Cortex of kidney (tissue), 1 donor: ENCODE measurements at places on chromosomes 7 and 10.

DNA sequence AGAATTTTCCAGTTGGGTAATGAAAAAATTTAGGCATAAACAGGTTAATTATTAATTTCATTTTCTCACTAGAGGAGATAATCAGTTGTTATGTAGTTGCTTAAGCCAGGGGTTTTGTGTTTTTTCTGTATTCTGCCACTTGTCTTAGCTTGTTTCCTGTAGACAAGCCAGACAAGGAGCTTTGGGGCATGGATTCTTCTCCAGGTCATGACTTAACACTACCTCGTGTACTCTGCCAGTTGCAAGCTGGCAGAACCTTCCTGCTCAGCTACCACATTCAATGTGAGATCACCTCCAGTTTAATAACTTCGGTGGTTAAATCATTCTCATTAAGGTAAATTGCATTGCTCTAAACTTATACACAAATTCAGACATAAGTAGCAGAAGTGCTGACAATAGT lies 1.8 kb downstream of the CCM2 start:
- DNase-seq = no peak

DNA sequence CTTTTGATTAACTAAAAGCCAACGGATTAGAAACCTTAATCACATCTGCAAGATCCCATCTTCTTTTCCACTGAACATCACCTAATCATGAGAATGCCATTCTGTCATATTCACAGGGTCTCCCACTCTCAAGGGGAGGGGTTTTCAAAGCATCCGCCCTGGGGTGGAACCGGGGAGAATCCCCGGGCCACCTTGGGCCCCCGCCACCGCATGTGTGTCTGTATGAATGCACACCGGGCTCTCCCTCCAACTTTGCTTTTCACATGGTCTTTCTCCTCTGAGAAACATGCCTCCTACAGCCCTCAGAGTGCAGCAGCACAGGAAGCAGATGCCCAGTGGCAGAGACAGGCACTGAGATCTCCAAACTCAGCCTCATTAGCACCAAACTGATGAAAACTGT lies 233.2 kb upstream of the PPP2R2D start:
- DNase-seq = no peak

DNA sequence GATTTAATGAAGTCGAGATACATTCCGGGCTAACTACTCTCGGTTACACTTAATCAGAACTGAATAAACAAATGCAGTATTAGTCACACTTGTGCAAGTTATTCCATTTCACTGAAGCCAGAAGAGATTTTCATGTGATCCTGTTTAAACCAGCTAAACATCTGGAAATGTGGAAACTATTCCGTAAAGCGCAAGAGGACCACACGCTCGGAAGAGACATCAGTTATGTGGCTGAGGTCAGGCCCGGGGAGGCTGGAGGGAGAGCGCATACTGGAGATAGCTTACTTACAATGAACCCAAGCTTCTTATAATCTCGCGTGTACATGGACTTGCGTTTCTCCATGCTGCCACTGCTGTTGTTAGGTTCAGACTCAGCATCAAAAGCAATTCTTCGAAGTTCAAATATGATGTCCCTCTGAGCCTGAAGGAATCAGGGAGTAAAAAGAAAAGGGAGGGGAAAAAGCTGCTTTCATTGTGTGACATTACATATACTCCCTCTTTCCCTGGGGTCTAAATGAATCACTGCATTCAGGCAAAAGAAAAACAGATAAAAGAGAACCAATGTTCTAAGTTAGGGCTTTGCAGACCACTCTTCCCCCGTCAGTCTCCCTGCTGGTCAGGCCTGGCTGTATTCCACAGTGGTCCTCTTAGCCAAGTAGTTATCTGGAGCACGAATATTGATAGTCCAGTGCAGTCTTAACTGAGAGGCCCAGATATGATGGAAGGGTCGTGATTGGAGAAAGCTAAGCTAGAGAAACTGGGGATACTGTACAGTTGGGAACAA lies 237.4 kb downstream of the ELMO1 start:
- DNase-seq = no peak

DNA sequence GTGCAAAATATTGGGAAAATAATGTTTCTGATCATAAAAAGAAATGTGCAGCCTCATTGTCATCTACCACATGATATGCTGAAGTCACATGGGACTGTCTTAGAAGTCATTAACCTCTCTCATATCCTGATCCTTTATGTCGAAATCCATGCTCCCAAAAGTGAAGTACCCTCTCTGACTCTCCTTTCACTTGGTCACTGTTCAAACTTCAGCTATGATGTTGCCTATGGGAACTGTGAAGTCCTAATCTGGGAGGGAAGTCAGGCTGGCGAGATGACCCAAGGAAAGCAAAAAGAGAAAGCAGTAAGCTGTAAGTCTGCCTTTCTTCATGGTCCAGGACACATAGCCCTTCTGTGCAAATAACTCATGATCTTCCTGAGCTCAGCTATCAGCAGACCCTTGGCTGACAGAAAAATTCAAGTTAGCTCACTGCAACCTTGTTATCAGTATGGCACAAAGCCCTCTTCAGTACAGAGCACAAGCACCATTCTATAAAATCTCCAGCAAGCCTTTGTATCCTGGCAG lies 29.5 kb downstream of the WASL start:
- no peak for DNase-seq

DNA sequence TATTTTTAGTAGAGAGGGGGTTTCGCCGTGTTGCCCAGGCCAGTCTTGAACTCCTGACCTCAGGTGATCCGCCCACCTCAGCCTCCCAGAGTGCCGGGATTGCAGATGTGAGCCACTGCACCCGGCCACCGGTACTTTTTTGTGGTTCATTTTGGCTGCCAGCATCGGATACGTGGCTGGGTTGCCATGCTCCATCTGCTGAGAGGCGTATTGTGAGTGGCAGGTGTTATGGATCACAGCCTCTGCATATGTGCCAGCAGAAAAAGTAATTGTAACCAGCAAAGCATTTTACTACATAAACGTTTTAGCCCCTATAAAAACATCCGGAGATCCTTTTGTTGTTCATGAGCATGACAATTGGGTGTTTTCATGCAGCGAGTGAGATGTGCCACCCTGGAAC lies 7.1 kb downstream of the FOXK1 start:
- no peak for DNase-seq

- no peak for DNase-seq
These were observed 66.5 kb upstream of the EEPD1 start for GRCh38 chr7:36086571-36086970.

- no peak for DNase-seq
These were observed 1.5 kb downstream of the KCND2 start for GRCh38 chr7:120274482-120274881.

GRCh38 chr7:117937753-117938483 lies 64.7 kb upstream of the CTTNBP2 start:
- no peak for DNase-seq

DNA sequence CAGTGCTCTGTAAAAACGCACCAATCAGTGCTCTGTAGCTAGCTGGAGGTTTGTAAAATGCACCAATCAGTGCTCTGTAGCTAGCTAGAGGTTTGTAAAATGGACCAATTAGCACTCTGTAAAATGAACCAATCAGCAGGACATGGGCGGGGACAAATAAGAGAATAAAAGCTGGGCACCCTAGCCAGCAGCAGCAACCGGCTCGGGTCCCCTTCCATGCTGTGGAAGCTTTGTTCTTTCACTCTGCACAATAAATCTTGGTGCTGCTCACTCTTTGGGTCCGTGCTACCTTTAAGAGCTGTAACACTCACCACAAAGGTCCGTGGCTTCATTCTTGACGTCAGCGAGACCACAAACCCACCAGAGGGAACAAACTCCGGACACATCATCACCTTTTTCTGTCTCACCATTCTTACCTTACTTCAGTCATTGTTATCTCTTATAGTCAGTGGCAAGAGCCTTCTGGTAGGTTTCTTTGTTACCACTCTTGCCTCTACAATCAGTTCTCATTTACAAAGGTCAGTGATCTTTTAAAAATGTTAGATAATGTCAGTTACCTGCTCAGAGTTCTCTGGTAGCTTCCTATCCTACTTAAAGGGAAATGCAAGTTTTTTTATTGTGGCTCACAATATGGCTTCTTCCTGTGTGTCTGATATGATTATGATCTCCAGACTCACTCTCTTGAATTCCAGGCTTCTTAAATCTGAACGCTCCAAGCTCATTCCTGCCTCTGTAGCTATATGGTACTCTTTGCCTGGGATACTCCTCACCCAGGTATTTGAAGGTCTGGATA lies 4.5 kb downstream of the STAM start:
- no peak for DNase-seq

DNA sequence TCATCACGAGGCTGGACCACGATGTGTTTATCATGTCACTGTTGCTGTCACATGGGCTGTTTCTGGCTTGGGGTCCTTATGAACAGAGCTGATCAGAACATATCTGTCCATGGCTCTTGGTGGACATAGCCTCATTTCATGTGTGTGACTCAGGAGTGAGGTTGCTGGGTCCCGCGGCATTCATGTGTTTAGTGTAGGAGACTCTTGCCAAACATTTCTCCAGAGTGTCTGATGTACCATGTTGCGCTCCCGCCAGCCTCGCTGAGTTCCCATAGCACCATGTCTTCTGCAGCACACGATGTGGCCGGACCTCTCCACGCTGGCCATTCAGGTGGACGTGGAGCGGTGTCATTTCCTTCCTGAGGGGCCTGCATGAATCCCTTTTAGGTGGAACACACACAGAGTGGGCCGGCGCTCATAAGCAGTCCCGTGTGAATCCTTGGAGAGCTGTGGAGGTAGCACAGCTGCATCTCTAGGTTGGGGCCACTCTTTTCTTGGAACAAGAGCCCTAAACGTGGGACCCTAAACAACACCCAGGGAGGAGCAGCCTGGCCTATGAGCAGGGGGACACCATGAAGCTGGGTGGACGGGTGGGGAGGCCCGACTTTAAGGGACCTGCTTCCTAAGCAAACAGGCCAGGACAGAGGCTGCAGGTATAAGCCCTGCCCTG lies 134.6 kb downstream of the LHPP start:
- no peak for DNase-seq

DNA sequence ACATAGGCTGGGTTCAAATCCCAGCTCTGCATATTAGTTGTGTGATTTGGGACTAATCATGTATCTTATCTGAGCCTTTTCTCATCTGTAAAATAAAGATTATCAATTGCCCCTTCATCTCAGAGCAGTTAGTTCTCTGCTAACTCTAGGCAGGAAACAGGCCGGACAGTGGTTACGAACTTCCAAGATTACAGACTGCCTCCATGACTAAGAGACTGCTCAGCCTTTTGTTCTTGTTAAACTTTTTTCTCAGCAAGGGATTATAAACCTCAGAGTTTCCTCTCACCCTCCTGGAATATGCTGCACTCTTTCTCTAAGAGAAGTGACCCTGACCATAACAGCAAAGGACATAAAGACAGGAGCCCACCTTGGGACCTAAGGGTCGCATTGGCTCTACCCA lies 52.5 kb upstream of the NFKB2 start:
- DNase-seq = no peak

GRCh38 chr10:132575320-132576201 lies 38.0 kb downstream of the INPP5A start:
- no peak for DNase-seq

- no peak for DNase-seq
These were observed 112.0 kb upstream of the AGK start for GRCh38 chr7:141439164-141439563.

- DNase-seq = no peak
These were observed 378 bp upstream of the INPP5F start for GRCh38 chr10:119725517-119725827.

- no peak for DNase-seq
These were observed 97.1 kb downstream of the SH3PXD2A start for GRCh38 chr10:103758294-103758681.

DNA sequence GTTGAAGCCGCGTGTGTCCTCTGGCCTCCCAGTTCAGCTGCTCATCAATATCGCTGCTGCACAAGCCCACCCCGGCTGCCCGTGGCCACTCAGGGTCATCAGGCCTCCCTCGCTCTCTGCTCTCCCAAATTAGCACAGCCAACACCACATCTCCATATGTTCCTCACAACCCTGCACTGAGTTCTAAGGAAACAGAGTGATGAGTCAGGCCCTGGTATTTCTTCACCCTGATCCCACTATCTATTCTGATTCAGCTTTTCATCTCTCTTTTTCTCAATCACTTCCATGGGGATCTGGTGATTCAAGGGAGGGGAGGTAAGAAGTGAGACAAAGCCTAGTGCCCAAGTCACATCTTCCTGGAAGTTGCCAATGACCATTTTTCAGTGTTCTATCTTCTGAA lies 23.8 kb downstream of the CYTH3 start:
- DNase-seq = no peak

GRCh38 chr10:119537953-119538630 lies 4.4 kb downstream of the RGS10 start:
- no peak for DNase-seq

GRCh38 chr10:50152792-50153272 lies 85.1 kb downstream of the WASHC2A start:
- no peak for DNase-seq

DNA sequence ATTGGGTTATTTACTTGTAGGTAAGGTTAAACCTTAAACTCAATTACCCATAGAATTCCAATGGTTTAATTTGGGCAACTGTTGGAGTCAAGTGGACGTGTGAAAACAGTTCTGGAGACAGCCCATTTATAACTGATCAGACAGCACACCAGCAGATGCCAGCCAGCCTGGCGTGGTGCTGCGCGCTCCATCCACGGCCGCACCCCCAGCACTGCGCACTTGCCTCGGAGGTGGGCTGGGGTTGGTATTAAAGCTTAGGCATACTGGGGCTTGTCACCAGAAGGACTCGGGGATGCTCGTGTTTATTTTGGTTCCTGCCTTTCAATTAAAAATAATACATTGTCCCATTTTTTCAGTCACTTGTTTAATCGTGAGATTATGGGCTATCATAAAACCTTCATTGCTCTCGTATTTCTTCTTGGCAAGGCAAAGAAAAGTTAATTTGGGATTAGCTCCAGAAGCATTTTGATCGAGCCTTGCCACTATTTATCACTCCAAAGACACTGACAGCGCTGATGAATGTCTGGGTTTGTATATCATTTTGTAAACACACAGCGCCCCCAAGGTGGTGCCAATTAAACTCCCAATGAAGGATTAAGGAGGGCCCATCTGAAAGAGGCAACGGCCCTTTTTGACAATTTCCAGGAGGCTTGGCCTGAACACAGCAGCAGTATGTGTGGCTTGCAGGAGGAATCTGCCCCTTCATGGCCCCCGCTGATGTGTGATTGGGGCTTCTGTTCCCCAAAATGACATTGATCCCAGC lies 204.5 kb upstream of the CXCL12 start:
- no peak for DNase-seq

DNA sequence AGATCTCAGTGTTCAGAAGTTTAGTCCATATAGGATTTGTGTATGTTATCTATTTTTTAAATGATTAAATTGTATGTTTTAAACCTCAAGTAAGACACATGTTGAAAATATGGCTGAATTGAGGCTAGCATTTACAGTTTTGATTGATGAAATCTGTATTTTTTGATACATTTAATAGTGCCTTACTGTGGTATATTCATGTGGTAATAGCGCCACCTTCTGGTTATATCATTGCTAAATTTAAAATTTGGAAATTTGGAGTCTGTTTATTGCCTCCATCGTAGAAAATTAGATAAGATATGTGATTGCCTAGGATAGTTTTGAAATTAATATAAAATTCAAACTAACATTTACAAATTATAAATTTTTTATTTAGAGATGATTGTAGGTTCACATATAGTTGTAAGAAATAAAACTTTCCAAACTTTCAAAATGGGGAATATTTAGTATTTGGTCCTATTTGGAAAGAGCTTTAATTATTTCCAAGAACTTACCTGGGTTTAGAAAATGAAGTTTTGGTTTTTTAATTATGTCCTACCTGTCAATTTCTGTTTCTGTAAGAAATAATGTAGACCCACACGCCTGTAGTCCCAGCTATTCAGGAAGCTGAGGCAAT lies 19.1 kb upstream of the ARMS2 start:
- DNase-seq = no peak
